ENCODE measurements at places on chromosomes 12 and 14.

DNA sequence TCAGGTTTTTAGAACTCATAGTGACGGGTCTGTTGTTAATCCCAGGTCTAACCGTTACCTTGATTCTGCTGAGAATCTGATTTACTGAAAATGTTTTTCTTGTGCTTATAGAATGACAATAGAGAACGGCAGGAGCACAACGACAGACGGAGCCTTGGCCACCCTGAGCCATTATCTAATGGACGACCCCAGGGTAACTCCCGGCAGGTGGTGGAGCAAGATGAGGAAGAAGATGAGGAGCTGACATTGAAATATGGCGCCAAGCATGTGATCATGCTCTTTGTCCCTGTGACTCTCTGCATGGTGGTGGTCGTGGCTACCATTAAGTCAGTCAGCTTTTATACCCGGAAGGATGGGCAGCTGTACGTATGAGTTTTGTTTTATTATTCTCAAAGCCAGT is 34.4 kb downstream of the PSEN1 start:
- DNase-seq, result no peak

GRCh38 chr14:102951034-102951433 is 28.6 kb downstream of the AMN start:
- no peak for DNase-seq

DNA sequence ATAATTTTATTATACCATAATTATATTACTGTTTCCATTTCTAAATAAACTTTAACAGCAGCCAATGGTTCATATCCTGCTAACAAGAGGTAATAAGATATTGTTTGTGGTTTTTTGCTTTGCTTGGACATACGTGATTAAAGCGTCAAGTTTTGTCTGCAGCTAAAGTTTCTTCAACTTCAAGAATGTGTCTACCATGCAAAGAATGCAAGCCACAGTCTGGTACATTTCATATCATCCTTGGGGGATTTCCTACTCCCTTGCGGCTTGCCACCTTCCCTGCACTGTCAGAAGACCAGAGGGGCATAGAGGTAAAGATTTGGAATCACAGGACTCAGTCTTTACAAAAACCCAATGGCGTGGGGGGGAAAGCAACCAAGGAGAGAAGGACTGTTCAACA is 125.2 kb downstream of the MED13L start:
- DNase-seq, result peak; percentile 94

- DNase-seq, result no peak
Observed at GRCh38 chr12:77847060-77847541, 16.4 kb downstream of the NAV3 start.

DNA sequence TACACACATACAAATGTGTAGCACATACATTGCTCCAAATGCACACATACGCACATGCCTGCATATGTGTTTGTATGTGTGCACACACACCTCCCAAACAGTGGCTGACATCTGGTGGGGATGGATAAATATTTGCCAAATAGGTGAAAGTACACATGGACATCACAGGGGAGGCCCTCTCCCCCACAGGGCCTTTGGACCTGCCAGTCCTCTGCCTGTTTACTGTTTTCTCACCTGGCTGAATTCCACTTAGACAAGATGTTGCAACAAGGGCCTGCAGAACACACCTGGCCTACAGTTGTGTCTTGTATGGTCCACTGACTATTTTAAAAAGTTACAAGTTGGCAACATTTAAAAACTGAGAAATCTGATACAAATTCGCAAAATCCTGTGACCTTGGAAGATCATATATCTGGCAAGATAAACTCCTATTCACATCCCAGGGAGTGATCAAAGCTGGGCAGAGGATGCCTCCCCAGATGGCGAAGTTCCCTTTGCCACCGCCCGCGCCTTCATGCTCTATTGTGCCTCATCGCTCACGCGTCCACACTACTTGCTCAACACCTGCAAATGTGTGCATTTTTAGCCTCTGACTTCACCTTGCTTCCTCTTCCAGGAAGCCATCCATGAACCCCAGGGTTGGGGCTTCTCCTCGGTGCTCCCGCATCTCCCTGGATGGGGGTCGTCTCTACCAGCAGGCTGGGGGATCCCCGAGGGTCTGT is 118.4 kb upstream of the FZD10 start:
- no peak for DNase-seq

DNA sequence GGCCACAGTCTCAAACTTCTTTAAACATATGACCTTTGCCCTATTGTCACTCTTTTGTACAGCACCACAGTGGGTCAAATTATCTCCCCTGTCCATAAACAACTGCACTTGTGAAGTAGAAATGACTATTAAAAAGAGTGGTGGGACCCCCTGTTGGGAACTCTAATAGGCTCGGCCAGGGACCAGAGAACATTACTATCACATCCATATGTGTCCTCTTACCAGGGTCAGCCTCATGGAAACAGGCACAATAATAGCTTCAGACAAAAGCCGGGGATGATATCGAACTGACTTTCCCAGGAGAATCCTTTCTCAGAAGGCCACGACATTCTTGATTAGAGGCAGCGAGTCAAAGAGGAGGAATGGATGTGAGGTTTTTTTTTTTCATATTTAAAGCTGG is 96.6 kb downstream of the NKX2-1 start:
- no peak for DNase-seq

- DNase-seq, result no peak
Observed at GRCh38 chr14:38121320-38122020, 86.2 kb upstream of the SSTR1 start.

DNA sequence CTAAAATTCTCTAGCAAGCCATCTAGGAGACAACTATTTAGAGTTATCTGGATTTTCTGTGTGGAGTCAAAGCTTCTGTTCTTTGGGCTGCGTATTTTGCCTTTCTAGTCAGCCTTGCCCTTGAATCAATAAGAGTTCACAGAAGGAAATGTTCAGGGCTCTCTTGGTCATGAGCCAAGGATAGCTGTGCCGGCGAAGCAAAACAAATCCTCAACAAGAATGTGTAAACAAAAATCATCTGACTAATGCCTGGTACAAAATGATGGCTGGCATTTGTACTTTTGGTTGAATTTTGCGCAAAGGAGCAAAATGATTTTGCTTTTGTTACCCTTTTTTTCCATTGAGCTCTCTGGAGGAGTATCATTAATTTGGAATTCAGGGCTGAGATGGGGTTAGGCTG is 171.1 kb downstream of the DACT1 start:
- peak; percentile 39 for DNase-seq

- no peak for DNase-seq
Observed at GRCh38 chr12:508795-509194, 49.1 kb downstream of the B4GALNT3 start.

- peak; percentile 98 for DNase-seq
Observed at GRCh38 chr12:96445691-96446583, 43.4 kb upstream of the CFAP54 start.

DNA sequence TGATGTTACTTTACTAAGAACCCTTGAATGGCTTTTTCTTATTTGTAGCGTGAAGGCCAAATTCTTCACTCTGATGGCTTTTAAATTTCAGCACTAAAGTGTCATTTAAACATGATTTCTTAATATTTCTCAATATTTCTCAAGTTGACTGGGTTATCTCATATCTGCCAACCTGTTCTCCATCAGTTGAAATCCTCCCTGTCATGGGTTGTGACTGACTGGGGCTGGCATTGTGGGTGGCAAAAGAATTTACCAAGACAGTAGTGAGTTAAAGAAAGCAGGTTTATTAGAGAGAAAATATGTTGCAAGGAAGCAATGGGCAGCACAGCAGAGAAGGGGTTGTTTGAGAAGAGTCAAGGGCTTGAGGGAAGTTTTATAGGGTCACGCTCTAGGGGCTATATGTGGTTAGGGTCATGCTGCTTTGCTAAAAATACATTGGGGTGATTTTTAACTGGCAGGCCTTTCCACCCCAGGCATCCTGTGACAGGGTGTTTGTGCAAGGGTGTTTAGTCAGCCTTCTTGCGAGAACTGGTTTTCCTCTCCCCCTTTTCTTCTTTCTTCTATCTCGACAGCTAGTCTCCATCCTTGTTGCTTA is 232.8 kb upstream of the SEL1L start:
- no peak for DNase-seq

DNA sequence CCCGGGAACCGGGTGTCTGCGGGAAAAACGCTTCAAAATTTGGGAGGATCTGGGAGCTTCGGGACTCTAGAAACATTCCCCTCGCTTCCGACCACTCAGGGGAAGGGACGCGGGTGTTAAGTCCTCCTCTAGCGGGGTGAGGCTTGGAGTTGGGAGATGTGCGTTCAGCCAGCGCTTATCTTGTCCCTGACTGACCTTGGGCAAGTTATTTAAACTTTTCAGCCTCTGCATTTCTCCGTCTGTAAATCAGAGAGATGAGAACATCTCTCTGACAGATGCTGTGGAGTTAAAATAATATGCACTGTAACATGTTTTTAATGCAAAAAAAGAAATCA is 76.9 kb upstream of the ANO4 start:
- DNase-seq, result no peak

GRCh38 chr14:77032491-77032843 is 4.0 kb upstream of the IRF2BPL start:
- DNase-seq, result no peak

- DNase-seq, result no peak
Observed at GRCh38 chr14:36518031-36518585, 1.9 kb downstream of the NKX2-1 start.

DNA sequence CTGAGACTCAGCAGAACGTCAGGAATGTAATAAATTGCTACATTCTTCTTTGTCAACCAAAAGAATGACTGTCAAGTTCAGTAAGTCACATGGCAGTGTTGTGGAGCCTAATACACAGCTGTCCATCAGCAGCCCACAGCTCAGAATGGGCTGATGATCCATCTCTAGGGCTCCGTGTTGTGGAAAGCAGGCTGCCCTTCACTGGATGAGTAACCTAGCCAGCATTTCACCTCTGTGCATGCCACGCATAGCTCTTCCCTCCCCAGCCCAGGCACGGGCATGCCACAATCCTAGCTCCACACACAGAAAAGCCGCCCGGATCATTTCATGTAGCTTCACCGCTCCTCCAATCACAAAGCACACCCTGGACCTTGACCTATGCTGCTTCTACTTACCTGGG is 878.0 kb upstream of the TMEM132C start:
- peak; percentile 43 for DNase-seq

DNA sequence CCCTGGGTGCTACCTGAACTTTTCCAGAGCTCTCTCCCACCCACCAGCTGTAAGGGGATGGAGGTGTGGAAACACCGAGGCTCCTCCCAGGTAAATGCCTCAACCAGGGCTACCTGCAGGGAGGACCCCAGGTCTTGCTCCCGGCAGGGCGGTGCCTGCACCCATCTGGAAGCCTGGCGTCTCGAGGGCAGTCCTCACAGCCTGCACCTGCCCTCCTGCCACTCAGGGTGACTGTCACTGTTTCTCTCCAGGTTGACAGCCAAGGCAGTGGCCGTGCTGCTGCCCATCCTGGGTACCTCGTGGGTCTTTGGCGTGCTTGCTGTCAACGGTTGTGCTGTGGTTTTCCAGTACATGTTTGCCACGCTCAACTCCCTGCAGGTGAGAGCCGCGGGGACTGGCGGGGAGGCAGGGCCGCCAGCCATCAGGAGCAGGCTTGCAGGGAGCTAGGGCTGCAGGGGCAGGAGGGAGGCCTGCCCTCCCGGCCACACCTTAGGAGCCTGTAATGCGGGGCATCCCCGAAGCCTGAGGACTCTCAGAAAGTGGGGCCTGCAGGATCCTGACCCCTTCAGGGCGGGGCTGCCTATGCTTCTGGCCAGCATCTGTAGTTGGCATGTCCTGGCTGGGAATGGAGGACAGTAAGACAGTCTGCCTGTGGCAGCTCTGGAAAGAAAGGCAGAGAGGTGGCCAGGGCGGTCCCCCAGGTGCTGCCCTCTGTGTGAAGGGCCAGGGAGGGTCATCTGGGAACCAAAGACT is 182.3 kb downstream of the ADGRD1 start:
- DNase-seq, result no peak

DNA sequence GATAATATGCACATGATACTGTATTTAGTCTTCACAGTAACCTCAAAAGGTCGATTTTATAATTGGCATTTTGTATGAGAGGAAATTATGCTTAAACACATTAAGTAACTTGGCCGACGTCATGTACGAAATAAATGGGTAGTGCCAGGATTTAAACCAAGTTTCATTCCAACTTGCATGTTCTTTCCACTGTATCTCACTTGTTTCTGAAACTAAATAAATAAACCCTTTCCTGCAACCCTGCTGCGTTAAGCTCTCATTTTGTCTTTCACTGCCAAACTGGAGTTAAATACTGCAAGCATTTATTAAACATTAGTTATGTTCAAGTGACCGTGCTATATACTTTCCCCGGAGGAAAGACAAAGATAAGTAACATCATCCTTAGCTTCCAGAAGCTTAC is 293.9 kb upstream of the PRKD1 start:
- DNase-seq, result no peak

DNA sequence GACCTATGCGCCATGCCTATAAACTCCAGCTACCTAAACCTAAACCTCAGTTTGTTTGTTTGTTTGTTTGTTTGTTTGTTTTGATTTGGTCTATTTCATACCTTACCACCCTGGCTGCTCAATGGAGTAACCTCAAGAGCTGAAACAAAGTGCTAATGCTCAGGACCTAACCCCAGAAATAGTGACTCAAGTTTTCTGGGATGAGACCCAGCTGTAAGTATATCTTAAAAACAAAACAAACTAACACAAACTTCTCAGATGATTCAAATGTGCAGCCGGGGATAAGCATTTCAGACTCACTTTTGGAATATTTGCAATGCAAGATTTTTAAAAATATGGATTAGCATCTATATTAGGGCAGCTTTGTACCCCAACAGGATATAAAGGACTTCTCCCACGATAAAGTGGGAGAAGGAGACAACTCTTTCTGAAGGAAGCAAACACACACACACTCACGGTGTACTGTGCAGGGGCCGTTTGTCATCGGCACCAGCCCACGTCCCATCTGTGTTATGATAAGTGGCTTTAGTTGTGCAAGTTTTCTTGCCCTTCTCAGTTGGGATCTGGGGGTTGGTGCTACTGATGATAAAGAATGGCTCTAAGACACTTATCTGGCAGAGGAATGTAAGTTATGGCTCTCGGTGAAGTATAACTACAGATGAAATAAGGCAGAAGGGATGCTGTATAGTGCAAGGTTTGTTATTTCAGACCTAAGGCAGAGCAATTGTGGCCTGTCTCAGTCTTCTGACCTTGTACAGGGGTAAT is 516.7 kb upstream of the TMEM132C start:
- peak; percentile 28 for DNase-seq

DNA sequence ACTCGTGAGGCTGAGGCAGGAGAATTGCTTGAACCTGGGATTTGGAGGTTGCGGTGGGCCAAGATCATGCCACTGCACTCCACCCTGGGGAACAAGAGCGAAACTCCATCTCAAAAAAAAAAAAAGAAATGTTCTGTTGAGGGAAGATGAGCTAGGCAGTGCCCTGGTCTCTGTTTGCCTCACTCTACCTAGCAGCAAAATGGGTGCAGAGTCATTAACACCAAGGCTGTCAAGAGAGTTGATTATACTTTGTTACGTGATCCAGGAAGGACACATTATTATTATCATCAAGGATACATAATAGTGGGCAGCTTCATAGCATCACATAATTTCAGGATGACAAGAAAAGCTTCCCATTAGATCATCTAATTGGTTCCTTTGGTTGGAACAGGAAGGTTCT is 84.3 kb upstream of the MAP1LC3B2 start:
- no peak for DNase-seq

GRCh38 chr12:64323476-64324225 is 66.9 kb downstream of the C12orf56 start:
- DNase-seq, result no peak

- no peak for DNase-seq
Observed at GRCh38 chr12:14186193-14186502, 179.3 kb upstream of the ATF7IP start.

All from brain microvascular endothelial cell (primary cell).